ENCODE measurements at places on chromosomes 6 and 20.

- DNase-seq = no peak
Observed at GRCh38 chr6:112579601-112580000, 232.5 kb downstream of the RFPL4B start.

GRCh38 chr6:44025226-44025625 lies 102.0 kb downstream of the MRPL14 start:
- no peak for DNase-seq

GRCh38 chr6:151036869-151037680 lies 171.6 kb downstream of the MTHFD1L start:
- no peak for DNase-seq

- DNase-seq = no peak
Observed at GRCh38 chr6:116389357-116389756, 18.6 kb downstream of the DSE start.

- no peak for DNase-seq
Observed at GRCh38 chr6:30885999-30886896, 1.9 kb downstream of the DDR1 start.

GRCh38 chr20:16360668-16361067 lies 212.6 kb downstream of the KIF16B start:
- DNase-seq = no peak

- no peak for DNase-seq
Observed at GRCh38 chr6:45201484-45201883, 126.6 kb upstream of the RUNX2 start.

Data from stimulated activated CD4-positive, alpha-beta T cell treated with anti-CD3 and anti-CD28 coated beads, Interleukin-15, amount 100 ng/mL, for 1 hour (primary cell).